ENCODE measurements at places on chromosomes 13 and 19.

DNA sequence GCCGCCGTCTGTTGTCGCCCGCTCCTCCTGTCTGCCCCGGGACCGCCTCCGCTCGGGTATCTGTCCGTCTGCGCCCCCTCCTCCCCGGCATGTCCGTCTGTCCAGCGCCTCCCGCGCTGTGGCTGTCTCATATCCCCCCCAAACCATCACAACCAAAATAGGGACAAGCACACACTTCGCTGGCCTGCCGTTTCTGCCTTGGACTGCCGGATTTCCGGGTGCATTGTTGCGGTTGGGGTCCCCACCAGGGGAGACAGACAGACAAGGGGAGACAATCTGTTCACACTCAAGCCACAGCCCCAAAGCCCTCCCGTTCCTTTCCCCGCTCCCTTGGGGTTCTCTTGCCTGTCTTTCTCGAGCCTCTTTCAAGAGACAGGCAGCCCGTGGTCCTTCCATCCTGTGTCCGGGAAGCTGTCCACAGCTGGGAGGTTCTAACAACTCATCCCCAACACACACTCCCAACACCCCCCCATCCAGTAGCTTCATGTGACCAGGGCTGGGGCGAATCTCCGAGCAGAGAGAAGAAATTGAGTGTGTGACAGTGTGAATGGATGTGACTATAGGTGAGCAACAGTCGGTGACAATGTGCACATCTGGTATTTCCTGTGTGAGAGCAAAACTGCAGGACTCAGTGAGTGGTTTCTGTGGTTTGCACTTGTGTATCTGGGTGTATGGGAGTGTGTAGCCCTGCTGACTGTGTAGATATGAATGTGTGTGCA is 16.5 kb upstream of the FOSB start:
- DNase-seq, result no peak

GRCh38 chr13:98253526-98253925 is 76.5 kb upstream of the RNF113B start:
- DNase-seq, result no peak

- DNase-seq, result no peak
These were observed at the start of gene TMIGD2 for GRCh38 chr19:4302243-4302640. Gene TMIGD2 (minus strand): TSS chr19:4302389. CDS start chr19:4302385, 4 bp downstream.

DNA sequence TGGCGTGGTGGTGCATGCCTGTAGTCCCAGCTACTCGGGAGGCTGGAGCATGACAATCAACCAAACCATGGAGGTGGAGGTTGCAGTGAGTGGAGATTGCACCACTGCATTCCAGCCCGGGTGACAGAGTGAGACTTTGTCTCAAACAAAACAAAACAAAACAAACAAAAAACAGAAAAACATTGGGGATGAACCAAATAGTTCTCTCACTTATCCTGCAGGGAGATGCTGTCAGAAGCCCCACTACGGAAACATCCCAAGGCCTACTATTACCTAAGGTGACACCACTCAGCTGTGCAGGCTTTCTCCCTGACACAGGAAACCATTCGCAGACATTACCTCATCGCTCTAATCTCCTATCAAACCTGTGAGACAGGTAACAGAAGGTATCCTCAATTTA is 113.5 kb downstream of the FOXO1 start:
- DNase-seq, result no peak

DNA sequence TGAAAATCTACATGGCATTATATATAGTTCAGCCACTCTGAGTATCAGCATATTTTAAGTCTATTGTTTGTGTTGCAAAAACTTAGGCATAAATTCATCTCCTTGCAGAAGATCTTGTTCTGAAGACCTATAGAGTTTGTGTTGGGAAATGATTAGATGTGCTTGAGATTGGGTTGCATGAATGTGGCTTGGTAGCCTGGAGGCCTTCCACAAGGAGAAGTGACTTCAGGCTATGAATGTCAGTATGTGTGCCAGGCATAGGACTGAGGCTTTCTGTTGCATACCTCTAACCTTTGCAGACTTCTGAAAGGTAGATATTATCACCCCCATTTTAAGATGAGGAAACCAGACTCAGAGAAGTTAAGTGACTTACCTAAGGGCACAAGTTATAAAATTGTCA is 188.6 kb downstream of the OLFM4 start:
- no peak for DNase-seq

DNA sequence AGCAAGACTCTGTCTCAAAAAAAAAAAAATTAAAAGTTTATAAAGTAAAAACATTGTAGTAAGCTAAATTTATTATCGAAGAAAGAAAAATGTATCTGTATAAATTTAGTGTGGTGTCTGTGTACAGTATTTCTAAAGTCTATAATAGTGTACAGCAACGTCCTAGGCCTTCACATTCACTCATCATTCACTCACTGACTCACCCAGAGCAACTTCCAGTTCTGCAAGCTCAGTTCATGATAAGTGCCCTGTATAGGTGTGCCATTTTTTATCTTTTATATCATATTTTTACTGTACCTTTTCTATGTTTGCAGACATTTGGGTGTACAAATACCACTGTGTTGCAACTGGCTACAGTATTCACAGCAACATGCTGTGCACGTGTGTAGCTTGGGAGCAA is 118.1 kb downstream of the TNFRSF19 start:
- no peak for DNase-seq

GRCh38 chr19:41792513-41793413 is 3.6 kb upstream of the CEACAM3 start:
- peak; percentile 37 for DNase-seq

DNA sequence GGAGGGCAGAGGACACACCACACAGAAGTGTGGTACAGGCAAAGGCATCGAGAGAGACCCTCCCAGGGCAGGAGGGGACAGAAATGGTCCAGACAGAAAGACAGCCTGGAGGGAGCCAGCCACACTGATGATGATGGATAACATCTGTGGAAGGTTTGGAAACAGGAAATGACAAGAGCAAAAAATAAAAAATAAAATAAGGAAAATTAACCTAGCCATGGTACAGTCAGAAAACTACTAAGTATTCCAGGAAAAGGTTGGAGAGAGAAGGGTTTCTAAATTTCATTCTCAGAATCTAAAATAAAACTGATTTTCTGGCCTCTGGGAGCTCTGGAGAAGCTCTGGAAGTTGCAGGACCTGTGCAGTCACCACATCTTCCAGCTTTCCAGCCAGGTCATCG is 115.2 kb upstream of the VSTM2B start:
- no peak for DNase-seq

DNA sequence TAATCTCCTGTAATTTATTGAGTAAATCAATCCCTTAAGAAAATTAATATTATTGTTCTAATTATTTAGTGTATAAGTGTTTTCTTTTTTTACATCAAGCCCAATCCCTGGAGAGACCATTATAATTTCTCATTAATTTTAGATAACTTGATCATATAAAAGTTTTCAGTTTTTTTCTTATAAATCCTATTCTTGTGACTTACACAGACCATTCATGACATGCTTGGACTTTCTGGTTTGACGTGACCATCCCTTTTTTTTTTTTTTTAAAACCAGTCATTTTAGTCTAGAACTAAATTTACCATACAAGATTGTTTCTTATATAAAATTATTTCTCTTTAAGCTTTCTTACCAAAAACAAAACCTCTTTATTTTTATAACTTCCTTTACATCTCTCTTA is 5.4 kb upstream of the MTRF1 start:
- no peak for DNase-seq

DNA sequence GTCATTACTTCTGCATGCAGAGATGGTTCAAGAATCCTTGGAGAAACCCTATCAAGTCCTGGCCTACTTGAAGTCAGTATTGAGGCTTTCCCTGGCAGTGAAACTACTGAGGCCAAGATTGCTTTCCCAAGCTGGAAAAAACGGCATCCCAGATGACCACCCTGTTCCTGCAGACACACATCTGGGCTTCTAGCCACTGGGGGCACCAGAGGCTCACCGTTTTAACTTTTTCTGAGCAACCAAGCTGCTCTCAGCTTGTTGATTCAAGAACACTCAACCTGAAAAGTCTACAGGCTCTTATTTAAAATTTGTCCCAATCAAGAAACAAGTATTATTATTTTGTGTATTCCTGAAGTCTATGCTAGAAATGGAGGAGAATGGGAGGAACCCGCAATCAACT is 66.6 kb downstream of the SPRYD7 start:
- no peak for DNase-seq

DNA sequence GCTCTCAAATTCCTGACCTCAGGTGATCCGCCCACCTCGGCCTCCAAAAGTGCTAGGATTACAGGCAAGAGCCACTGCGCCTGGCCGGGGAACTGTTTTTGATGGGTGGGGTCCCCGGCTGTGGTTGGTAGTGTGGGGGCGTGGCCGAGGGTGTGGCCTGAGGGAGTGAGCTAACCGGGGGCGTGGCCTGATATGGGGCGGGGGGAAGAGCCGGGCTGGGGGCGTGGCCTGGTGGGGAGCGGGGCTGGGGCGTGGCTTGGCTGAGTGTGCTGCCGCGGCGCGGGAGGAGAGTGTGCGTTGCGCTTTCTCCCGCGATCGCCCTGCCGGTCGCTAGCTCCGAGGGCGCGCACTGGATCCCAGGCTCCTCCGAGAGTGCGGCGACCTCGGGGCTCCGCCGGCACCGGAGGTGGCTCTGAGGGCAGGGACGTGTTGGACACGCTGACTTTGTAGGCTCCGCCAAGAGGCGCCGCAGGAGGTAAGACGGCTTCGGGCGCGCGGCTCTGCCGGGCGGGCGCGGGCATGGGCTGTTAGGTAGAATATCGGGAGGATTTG is at the start of gene SPATA13:
Gene SPATA13, plus strand, starts transcription at position 263 of the 552 bp plus-strand sequence. CDS start 62,210 bp downstream, outside the sequence.
- DNase-seq, result no peak

DNA sequence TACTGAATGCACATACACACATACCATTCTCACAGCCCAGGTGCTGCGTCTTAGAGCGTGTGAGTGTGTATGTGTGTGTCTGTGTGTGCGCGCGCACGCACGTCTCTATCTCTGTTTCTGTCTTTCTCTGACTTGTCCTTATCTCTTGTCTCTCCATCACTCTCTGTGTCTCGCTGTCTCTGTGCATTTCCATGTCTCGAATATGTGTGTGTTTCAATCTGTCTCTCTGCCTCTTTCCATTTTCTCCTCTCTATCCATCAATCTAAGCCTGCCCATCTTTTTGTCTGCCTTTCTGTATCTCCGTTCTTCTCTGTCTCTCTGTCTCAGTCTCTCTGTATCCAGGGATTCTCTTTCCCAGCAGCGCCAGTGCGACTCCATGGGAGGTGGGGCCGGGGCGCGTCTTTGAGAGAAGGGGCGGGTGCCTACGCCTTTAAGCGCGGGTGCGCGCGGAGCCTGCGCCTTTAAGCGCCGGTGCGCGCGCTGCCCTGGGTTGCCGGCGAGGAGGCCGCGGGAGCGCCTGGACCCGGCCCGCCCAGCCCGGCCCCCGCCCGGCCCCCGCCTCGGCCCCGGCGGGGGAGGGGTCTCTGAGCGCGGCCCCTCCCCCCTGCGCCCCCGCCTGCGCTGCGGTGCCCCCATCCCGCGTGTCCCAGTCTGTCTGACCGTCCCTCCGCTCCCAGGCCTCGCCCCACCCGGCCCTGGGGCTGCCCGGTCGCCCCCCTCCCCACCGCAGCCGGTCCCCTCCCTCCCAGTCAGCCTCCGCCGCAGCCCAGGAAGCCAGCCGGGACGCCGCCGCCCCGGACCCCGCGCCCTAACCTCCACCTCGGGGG is at the start of gene LRFN3:
Gene LRFN3, plus strand, starts transcription at position 464 of the 827 bp plus-strand sequence. CDS start 3,052 bp downstream, outside the sequence.
- no peak for DNase-seq

DNA sequence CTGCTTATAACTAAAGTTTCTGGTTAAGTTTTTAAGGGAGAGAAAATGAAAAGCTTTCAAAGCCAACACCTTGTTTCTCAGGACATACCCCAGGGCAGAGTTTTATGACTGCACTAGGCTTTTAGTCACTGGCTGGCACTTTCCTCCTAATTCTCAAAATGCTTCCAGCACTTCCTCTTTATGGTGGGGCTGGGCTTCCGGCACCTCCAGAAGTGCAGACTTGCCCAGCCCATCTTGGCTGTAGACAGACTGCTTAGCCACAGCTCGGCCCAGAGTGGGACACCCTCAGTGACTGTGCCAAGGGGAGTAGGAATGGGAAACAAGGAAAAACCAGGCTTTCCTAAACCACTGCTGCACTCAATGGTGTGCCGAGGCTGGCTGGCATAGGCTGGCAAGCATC is 23.2 kb upstream of the GTF3A start:
- no peak for DNase-seq

DNA sequence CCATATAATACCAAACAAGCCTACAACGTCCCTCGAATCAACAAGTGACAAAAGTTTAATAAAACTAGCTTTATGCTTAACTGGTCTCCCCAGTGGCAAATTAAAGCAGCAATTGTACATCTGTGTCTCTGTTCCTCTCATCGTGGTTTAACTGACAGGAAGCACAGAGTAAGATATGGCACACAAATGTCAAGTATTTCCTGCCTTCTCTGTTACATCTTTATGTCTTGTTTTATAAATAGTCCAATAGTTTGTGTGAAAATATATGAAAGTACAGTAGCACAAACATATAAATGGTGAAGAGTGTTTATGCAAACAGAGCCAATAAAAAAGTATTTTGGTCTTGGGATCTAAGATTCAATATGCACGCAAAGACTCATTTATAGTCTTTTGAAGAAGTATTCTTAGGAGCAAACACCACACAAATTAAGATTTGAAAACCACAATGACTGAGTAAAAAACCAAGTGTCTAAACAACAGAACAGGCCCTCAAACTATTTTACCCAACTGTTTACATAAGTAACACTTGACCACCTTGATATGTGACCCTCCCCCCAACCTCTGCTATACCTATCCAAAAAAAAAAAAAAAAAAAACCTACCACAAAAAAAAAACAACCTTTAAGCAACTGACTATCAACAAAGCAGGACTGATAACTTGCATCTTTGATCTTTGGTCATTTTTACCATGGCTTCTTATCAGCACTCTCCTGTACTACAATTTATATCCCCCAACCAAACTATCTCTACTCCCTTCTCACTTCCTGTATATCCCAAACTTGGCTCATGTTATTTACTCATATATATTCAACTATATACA is 14.0 kb downstream of the ELF1 start:
- DNase-seq, result no peak

- DNase-seq, result no peak
These were observed 167.5 kb upstream of the FREM2 start for GRCh38 chr13:38519229-38519911.

DNA sequence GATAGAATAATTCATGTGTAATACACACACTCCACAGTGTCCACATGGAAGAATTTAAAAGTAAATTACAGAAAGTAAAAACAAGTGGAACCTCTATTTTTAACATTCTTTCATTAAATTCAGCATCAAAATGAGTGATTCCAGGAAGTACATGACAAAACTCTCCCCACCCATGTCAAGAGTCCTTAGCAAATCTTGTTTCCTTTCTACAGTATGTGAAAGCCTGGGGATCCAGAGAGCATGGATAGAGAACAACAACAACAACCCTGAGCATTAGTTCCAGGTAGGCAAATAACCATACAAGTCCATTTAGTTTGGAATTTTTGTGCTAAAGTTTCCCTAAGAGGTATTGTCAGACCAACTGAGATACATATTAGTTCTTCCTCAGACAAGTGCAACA is 267.9 kb downstream of the ENOX1 start:
- no peak for DNase-seq

DNA sequence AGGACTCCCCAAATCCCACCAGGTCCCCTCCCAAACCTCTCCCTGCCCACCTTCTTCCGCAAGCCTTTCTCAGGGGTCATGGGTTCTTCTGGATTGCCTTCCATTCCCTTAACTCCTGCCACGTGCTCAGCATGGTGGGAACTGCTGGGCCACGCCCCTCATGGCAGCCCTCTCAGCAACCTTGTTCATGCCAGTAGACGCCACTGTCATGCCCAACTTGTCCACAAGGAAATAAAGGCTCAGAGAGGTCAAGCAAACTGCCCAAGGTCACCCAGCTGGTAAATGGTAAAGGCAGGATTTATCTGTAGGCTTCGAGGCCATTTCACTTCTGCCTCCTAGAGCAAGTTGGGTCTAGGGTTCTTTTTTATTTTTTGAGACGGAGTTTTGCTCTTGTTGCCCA is 10.9 kb downstream of the PRAM1 start:
- no peak for DNase-seq

Data from GM04503 (cell line).